Fibroblast of skin of right quadriceps (primary cell): ENCODE measurements at places on chromosomes 1 and 21.

DNA sequence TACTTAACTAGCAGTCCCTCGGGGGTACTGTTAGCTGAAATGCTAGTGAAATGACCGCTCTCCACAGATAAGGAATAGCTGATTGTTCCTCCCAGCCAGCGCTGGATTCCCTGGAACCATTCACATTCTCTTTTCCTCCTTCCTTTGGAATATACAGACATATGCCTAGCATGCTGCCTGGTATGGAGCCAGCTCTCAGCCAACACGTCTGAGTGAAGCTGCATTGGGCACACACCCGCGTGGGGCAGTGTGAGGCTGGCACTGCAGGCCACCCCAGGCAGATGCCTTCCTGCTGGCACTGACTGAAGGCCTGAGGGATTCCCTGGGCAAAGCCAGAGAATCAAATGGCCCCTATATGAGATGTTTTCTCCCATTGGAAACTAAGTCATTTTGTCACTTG, 66.7 kb downstream of the TLR5 start:
- DNase-seq: no peak

DNA sequence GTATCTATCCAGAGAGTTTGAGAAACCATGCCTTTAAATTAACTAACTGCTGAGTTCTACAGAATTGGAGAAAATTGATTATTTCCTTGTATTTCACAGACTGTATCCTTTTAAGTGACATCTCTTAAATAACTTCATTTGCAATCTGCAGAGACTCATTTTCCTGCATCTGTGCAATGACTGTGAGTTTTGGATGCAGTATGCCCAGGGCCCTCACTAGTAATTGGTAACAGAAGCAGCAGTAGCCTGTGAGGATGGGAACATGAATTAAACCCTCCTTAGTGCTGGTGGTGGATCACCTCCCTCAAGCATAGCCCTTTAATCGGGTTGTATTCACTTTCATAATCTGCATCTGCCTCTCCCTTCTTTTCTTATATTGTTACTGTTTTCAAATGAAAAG, 21.7 kb upstream of the SH3D21 start:
- no peak for DNase-seq

GRCh38 chr1:233109096-233109495, 158.7 kb downstream of the NTPCR start:
- DNase-seq: peak; percentile 66

DNA sequence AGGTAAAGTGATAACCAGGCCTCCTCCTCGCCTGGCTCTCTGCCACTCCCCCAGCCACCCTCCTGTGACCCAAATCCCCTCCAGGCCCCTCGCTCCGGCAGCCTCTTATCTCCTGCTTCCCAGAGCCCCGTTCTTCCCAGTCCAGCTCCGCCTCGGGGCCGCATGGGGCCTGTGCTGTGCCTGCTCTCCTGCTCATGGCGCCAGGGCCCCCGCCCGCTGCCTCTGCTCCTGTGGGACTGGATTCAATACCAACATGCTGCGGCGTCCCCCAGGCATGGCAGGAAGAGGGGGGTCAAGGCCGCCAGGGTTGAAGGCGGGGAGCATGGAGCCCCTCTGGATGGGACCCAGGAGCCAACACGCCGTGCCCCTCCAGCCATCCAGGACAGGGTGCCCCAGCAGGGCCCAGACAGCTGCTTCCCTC, 213.0 kb upstream of the VAMP3 start:
- no peak for DNase-seq

GRCh38 chr1:161970633-161971032, 53.0 kb downstream of the OLFML2B start:
- no peak for DNase-seq

- no peak for DNase-seq
Observed at GRCh38 chr1:248686815-248687214, 15.8 kb downstream of the OR14I1 start.

DNA sequence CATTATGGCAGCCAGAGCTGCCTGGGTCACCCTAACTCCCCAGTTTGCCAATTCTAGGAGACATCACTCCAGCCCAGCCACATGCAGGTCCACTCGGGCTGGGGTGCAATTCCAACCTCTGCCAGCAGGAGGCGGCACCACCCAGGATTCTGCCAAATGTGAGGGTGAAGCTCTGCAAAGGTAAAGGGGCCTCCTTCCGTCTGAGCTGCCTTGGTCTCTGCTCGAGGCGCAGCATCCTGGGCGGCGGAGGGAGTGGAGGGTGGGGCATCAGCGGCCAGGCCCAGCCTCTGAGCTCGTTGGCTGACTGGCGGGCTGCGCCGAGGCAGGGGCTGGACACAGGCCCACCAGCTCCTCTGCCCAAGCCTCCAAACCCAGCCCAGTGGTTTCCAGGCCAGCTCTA, 63.8 kb downstream of the ARHGEF16 start:
- DNase-seq: no peak

- no peak for DNase-seq
Observed at GRCh38 chr1:212760126-212760823, 31.3 kb downstream of the NSL1 start.

- DNase-seq: no peak
Observed at GRCh38 chr1:17360272-17360956, 11.6 kb upstream of the PADI6 start.

DNA sequence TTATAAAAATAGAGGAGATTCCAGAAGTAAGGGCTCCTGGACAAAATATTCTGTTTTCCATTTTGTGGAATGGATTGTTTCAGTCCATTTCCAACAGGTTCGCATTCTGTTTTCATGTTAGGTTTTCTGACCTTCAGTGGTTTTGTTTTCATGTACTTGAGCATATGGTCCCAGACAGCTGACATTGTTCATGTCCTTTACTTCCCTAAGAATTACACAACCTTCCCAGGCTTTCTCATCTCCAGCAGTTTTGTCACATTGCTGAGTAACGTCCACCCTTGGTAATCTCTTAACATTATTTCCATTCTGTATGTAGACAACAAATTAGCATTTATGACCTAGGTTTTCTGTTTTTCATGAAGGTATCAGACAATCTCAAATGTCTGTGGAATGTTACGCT, 21.0 kb upstream of the ERRFI1 start:
- peak; percentile 49 for DNase-seq

DNA sequence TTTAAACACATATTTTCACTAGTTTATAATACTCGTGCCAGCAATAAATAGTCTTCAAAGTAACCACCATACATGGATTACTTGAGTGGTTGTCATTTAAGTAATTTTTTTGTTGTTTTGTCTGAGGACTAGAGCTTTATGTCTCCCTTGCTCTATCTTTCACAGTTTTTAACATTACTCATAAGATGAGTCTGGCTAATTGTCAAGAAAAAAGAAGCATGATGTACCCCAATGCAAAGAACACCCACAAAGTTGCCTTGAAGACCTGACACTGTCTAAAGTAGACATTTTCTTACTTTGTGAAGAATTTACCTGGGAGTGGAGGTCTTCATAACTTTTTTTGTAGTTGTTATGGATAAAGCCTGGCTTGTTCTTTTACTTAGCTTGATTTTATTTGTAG, 210.4 kb upstream of the BRINP3 start:
- DNase-seq: peak; percentile 42

GRCh38 chr1:235317168-235317567, 10.8 kb downstream of the ARID4B start:
- peak; percentile 31 for DNase-seq

- DNase-seq: no peak
Observed at GRCh38 chr1:47190857-47191256, 1.0 kb upstream of the PDZK1IP1 start.

- no peak for DNase-seq
Observed at GRCh38 chr21:42301371-42302075, 13.7 kb downstream of the TFF3 start.

DNA sequence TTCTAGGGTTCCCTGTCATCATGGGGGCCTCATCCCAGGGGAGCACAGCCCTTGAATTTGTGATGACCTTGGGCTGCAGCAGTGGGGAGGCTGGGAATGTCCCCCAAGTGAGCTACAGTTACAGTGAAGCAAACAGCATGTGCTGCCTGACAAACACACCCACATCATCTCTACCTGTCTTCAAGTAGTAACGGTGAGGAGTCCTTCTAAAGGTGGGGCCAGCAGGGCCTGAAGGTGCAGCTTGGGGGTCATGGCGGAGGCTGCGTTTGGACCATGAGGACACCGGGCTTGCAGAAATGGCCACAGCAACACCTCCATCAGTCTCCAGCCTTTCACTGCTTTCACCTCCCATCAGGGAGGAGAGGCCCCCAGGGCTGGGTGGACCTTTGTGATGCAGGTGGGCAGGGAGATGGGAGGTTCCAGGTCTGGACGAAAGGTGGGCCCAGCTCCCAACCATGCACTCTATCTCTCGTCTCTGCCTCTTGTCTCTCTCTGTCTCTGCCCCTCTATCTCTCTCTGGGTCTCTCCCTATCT, 55.7 kb downstream of the WNT9A start:
- DNase-seq: no peak

- no peak for DNase-seq
Observed at GRCh38 chr1:2043886-2044285, 6.3 kb upstream of the PRKCZ start.

GRCh38 chr1:231966983-231967382, 340.4 kb downstream of the DISC1 start:
- DNase-seq: no peak

DNA sequence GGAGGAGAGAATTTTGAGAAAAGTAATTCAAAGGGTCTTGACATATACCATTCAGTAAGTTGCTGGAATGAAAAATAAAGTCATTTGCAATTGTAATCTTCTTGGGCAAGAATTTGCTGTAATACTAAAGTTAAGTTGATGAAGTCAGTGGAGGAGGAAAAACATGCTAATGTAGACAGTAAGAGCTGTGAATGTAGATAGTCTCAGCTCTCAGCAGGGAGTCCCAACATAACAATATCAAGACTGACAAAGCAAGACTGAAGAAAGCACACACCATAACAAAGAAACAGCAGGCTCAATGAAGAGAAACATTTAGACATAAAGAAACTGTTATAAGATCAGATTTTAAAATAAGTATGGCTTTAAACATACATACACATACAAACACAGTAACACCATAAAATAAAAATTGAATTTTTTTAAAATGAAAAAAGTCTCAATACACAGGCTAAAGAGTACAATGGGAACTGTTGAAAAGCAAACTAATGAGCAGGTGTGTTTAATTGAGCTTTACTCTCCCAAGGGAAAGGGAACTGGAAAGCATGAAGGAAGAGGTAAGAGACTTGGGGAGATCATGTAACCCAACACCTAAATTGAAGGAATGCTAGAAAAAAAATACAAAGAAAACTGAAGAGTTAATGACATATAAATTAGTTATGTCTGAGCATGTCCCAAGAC, 336.3 kb upstream of the NCAM2 start:
- no peak for DNase-seq

DNA sequence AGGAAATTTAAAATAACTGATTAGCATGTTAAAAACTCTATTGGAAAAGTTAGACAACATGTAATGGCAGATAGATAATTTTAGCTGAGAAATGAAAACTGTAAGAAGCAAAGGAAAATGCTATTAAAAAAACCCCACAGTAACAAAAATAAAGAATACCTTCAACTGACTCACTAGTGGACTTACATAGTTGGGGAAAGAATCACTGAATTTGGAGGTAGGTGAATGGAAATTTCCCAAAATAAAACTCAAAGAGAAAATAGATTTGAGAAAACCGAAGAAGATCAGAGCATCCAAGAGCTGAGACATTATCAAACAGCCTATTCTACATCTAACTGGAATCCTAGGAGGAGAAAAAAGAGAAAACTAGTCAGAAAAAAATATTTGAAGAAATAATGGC, 34.7 kb downstream of the PDE4B start:
- DNase-seq: peak; percentile 25
